ENCODE measurements at places on chromosomes 7 and 10.

DNA sequence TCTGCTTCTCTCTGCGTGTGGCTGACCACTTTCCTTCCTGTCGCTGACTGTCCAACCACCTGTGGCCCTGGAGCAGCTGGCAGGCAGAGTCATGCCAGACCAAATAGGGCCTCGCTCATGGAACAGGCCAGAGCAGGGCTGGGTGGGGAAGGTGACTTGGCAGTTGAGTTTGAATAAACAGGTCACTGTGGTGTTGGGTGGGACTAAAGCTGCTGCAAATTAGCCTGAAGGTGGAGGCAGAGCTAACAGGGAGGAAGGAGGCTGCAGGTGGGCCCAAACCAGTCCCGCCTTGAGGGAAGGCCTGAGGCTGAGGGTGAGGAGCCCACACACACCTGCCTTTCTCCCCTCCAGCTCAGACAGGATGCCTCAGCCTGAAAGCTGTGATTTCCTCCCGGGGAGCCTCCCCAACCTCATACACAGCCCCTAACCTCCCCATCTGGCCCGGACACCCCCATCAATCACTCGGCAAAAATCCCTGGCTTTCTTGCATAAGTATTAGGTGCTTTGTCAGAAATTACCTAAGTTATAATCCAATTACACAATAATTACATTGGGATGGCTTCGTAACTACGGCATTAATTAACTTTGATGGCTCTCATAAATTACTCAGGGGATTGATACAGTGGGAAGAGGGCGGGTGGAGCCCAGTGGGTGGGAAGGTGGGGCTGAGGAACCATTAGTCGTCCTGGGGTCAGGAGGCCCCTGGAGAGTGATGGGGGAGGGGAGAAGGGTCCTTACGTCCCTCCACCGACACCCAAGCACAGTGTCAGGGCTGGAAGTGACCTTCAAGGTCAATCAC is 97.7 kb upstream of the PCBD1 start:
- DNase-seq, result no peak

- DNase-seq, result no peak
Measured at GRCh38 chr10:123200531-123200930, 46.3 kb downstream of the BUB3 start.

DNA sequence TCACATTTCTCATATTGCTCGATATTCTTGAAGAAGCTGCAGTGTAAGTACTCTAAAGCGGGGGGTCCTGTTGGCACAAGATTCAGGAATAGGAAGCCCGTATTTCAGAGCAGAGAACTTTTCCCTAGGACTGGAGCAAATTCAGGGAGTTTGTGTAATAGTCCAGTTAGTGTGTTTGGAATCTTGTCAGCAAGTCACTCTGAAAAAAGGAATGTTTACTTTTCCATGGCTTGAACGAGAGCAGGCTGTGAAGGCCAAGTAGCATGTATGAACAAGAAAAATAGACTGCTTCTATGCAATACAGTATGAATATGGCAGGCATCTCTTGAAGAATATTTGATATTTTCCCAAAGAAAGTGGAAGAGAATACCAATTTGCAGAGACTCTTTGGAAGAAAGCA is 39.8 kb downstream of the CDC123 start:
- DNase-seq, result no peak

- DNase-seq, result no peak
Measured at GRCh38 chr7:29300649-29301048, 106.1 kb downstream of the CHN2 start.

GRCh38 chr7:10483671-10484070 is 490.0 kb upstream of the PHF14 start:
- DNase-seq, result no peak

- DNase-seq, result no peak
Measured at GRCh38 chr10:98125940-98126631, 8.4 kb upstream of the R3HCC1L start.

DNA sequence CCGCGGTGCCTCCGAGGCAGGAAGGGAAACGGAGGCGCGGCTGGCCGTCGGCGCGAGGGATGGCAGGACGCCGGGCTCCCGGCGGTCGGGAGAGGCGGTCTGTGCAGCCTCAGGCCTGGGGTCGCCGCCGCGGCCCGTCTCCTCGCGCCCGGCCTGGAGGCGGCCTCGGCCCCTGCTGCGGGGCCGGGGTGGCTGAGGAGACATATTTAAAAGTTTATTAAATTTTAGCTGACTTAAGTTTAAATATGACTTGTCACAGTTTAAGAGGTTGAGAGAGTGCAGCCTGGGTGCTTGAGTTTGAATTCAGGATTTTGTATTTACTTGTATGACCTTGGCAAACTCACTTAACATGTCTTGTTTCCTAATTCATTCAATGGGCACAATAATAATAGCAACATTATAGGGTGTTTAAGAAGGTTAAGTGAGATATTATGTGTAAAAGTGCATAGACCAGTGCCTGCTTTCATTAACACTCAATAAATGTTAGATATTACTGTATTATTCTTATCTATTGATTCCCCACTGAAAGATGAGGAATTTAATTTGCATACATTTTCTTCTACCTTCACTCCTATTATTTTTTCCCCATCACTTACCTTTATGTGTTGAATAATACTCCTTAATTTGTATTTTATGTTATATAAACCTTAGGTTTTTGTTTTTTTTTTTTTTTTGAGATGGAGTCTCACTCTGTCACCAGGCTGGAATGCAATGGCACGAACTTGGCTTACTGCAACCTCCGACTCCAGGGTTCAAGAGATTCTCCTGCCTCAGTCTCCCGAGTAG is 718 bp downstream of the DYNC2I1 start:
- no peak for DNase-seq

DNA sequence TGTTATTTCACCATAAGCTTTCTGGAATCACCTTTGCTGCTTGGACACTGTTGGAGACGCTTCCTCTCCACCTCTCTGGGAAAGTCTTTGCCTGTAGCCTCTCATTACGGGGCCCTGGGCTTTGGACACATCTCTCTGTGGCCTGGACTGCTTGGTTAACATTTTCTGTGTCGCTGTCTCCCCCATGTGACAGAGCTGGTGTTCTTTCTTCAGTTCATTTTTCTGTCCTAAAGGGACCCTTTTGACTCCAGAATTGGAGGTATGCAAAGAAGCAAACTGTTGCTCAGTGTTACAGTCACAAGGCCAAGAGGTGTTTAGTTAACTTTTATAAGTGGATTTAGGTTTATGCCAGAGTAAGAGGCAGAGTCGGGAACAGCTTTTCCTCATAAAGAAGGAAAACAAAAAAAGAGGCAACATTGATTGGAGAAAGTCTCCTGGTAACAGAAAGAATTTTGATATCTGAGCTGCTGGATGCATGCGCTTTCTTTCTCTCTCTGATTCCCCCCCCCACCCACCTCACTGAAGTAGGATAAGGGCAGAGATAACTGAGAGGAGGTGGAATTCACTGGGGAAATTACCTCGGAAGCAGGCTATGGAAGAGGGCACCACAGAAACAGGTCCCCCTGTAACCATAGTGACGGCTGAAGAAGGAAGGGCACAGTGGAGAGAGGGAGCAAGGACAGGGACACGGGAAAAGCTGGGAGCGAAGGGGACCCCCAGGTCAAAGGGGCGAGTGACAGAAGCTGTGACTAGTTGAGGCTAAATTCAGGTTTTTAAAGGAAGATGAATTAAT is 57.8 kb downstream of the LGI1 start:
- no peak for DNase-seq

GRCh38 chr7:3201937-3202710 is 98.9 kb upstream of the SDK1 start:
- DNase-seq, result no peak

GRCh38 chr7:101718363-101719122 is 89.4 kb upstream of the MYL10 start:
- no peak for DNase-seq

DNA sequence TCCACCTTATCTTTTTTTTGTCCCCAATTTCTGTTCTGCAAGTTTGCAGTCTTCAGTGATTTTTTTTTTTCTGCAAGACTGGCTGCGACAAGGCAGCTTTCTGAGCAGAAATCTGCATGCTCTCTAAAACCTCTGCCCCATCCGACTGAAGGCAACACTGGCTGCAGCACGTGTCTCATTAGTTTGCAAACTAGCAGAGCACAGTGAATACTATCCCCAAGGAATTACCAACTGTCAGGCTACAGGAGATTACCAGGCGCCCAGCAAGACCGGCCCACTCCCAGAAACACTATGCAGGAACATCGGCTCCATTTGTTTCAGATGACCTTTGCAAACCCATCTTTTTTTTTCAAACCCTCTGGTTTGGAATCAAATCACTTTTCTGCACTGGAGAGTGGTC is 538.8 kb downstream of the SORCS1 start:
- DNase-seq, result no peak

GRCh38 chr10:77034240-77034639 is 603.4 kb downstream of the KCNMA1 start:
- no peak for DNase-seq

DNA sequence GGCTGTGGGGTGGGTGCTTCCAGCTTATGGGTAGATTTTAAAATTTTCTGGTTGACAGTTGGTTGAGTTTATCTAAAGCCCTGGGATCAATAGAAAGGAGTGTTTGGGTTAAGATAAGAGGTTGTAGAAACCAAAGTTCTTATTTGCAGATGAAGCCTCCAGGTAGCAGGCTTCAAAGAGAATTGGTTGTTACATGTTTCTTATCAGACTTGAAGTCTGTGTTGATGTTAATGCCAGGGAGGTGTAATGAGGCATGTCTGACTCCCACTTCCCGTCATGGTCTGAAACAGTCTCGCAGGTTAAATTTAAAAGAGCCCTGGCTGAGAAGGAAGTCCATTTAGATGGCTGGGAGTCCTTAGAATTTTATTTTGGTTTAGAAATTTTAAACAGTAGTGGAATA is 165.2 kb upstream of the TMEM72 start:
- DNase-seq, result no peak

Data from RWPE2 (cell line).